Epithelial cell of umbilical artery (primary cell): ENCODE measurements at places on chromosomes 2 and 18. TPM values are rescaled to one million over a fixed set of nuclear protein-coding genes. Genes with fewer than 3 reads are reported as not detected.

The ZAP70 gene
- not detected in 2 replicates for total RNA-seq

The SLC38A11 gene
- not detected in 2 replicates for total RNA-seq

The GPR45 gene
- total RNA-seq: not detected in 2 replicates

The TLX2 gene
- total RNA-seq: not detected in 2 replicates

The AP1S3 gene
- 1.3 and 4.1 TPM in 2 replicates for total RNA-seq

The RFTN2 gene
- 2.7 and 5.5 TPM in 2 replicates for total RNA-seq

The IL1R1 gene
- 0.65 and 2.4 TPM in 2 replicates for total RNA-seq

The CTAGE1 gene
- not detected in 2 replicates for total RNA-seq

The GRB14 gene
- 4.5 and 11.9 TPM in 2 replicates for total RNA-seq

The POMC gene
- total RNA-seq: 1.3 and 3.5 TPM in 2 replicates

The NGEF gene
- total RNA-seq: under 0.01 TPM in 1 of 2 replicates, not detected in the other

The DSC2 gene
- total RNA-seq: under 0.01 and 0.32 TPM in 2 replicates

The CCDC85A gene
- 20.5 and 24.5 TPM in 2 replicates for total RNA-seq

The RTKN gene
- 7.1 and 10.3 TPM in 2 replicates for total RNA-seq

The ICOS gene
- not detected in 2 replicates for total RNA-seq

The OTX1 gene
- total RNA-seq: under 0.01 TPM in 1 of 2 replicates, not detected in the other

The ST8SIA3 gene
- total RNA-seq: not detected in 2 replicates

The RPS27A gene
- 704 and 1,586 TPM in 2 replicates for total RNA-seq

The RGPD4 gene
- not detected in 2 replicates for total RNA-seq
